Hematopoietic multipotent progenitor cell treated with erythropoietin and hydrocortisone succinate and interleukin-3 and kit ligand, for 17 days (in vitro differentiated cells): ENCODE measurements at places on chromosomes 7 and 10.

- no peak for DNase-seq
Measured at GRCh38 chr10:44395396-44395795, 10.5 kb upstream of the CXCL12 start.

- no peak for DNase-seq
Measured at GRCh38 chr10:69687426-69687825, 57.4 kb downstream of the FAM241B start.

DNA sequence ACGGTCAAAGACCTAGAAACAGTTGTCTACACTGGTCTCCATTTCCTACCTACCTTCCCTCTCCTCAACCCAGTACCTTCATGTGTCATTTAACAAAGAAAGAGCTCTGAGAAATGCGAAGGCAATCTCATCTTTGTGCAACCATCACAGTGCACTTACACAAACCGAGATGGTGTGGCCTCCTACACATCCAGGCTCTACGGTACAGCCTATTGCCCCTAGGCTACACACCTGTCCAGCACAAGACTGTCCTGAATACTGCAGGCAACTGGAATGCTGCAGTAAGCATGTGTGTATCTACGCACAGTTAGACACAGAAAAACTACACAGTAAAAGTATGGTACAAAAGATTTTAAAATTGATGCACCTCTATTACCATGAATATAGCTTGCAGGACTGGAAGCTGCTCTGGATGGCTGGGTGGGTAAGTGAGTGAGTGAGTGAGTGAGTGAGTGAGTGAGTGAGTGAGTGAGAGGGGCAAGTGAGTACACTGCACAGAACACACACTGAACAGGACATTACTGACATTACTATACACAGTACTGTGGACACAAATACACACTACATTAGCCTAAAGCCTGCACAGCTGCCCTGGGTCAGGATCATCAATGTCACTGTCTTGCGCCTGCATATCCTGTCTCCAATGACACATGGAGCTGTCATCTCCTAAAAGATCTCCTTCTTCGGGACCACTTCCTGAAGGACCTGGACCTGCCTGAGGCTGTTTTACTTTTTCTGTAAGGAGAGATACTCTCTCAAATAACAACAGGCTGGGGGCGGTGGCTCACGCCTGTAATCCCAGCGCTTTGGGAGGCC, 18.5 kb downstream of the ITGB1 start:
- no peak for DNase-seq

GRCh38 chr7:84665339-84665738, 470.8 kb upstream of the SEMA3A start:
- no peak for DNase-seq

GRCh38 chr10:82628373-82628772, 753.4 kb downstream of the NRG3 start:
- DNase-seq: no peak

DNA sequence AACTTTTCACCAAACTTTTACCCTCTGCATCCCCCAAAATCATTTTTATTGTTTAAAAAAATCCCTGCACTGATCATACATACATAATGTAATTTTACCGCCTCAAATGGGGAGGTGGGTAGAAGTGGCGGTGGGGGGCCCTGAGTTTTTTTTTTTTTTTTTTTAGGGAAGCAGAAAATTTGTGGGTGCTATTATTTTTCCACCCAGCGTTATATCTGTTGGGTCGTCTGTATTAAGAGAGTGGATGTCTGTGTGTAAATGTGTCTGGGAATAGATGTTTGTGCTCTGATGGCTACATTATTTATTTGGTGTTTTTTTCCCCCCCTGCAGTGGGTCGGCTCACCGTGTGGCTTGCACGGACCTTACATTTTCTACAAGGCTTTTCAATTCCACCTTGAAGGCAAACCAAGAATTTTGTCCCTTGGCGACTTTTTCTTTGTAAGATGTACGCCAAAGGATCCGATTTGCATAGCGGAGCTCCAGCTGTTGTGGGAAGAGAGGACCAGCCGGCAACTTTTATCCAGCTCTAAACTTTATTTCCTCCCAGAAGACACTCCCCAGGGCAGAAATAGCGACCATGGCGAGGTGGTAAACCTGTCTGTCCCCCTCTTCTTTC, 438 bp downstream of the ARID5B start:
- peak; percentile 6 for DNase-seq

DNA sequence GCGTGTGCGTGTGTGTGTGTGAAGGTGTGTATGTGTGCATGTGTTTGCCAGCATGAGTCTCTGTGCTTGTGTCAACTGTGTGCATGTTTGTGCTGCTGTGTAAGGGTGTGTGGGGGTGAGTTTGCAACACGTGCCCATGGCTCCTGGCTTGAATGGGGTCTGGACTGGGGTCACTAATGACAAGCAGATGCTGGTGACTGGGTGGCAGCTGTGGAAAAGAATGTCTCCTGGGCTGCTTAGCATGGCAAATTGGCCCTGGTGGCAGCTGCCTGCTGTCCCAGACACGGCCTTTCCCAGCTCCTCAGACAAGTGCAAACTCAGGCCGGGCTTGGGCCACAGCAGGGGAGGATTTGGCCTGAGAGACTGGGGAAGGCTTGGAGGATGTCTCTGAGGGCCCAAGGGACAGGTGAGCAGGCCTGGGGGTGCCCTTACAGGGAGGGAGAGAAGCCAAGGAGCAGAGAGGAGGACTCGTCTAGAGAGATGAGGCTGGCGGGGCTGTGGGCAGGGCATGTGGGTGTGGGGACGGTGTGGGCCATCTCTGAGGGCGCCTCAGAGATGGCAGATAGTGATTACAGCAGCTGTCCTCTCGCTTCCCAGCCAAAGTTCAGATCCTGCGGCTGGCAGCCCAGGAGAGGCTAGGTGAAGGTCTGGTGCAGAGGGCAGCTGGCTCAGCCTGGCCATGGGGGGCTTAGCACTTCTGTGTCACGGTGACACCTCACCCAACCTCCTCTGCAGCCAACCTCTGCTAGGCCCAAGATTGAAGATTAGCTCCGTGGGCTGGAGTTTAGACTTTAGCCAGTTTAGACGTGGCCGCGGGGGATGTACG, 1.5 kb downstream of the AQP1 start:
- peak; percentile 50 for DNase-seq

GRCh38 chr10:106542461-106542860, 622.0 kb downstream of the SORCS1 start:
- DNase-seq: no peak

DNA sequence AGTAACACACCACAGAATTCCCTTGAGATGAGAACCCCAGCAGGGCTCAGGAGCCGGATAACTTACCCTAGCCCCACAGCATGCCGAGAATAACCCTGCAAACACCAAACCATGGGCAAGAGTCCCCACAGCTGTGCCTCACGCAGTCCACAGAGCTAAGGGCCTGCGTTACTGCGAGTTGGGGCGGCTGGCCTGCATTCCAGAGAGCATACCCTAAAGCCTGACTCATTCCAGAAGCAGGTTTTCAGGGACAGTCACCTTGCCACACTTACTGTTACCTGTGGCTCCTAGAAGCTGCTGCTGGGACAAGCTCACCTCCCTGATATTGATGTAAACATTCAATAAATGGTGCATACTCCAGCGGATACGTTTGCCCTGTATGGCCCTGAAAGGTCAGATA, 18.6 kb downstream of the FGFR2 start:
- no peak for DNase-seq

- DNase-seq: no peak
Measured at GRCh38 chr10:48744587-48744986, 59.9 kb downstream of the WDFY4 start.

DNA sequence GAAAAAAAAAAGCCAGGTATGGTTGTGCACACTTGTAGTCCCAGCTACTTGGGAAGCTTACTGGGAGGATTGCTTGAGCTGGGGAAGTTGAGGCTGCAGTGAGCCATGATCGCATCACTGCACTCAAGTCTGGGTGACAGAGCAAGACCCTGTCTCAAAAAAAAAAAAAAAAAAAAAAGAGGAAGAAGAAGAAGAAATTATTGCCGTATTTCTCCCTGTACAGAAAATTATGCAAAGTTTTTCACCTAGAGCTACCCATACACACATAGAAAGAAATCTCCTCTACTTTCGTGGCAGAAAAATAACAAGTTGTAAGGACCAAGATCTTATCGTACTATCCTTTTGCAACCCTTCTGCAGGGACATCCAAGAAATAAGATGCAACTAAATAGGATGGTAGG, 25.5 kb downstream of the AKR1B1 start:
- no peak for DNase-seq

DNA sequence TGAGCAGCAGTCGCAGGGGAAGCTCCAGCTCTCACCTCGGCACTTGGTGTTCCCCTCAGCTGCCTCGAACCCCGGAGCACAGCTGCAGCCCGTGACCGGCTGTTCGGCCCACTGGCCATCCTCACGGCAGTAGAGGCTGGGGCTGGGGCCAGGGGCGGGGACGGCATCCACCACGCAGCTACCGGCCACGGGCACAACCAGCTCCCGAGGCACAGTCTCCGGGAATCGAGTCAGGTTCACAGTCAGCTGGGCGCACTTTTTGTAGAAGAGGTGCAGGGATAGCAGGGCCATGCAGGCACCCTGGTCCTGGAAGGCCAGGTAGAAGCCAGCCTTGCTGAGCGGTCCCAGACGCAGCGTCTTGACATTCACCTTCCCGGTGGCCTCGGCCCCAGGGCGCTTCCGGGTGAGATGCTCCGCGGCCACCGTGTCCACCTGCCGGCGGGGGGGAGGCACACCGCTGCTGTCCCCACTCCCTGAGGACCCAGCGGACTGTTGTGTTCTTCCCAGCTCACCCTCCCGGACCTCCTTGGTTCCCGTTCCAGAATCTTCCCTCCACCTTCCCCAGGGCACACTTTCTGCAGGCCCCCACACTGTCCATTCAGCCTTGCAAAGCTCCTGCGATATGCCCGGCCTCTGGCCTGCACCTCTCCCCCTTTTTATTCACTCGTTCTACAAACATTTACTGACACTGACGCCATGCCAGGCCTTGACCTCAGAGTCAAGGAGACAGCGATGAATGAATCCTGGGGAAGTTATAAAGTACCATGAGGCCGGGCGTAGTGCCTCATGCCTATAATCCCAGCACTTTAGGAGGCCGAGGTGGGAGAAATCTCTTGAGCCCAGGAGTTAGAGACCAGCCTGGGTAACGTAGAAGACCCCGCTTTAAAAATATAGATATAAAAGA, 4.8 kb downstream of the EPHB4 start:
- DNase-seq: no peak

DNA sequence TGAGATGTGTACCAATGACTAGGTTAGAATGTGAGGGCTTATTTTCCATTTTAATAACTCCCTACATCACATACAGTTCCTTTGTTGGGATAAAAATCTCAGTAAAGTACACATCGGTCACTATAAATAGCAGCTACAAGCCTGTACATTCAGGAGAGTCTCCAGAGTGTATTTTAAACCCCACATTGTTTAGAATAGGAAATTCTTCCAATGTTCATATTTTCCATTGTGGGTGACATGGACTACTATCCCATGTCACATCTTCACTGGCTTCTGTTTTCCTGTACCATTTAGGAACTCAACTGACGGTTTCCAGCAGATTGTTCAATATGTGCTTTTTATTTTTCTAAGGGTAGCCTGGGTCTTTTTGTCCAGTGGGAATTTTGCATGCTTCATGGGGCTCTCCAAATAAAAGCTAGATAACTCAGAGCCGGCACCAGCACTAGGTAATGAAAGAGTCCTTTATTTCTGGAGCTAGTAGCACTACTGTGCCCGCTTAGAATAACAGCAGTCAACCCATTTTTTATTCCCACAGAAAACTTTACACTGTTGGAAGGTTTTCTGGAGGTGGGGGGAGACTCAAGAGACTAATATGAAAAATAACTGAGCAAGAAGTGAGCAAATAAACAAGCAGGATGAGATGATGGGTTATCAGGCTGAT, 100.5 kb downstream of the CALD1 start:
- DNase-seq: no peak

DNA sequence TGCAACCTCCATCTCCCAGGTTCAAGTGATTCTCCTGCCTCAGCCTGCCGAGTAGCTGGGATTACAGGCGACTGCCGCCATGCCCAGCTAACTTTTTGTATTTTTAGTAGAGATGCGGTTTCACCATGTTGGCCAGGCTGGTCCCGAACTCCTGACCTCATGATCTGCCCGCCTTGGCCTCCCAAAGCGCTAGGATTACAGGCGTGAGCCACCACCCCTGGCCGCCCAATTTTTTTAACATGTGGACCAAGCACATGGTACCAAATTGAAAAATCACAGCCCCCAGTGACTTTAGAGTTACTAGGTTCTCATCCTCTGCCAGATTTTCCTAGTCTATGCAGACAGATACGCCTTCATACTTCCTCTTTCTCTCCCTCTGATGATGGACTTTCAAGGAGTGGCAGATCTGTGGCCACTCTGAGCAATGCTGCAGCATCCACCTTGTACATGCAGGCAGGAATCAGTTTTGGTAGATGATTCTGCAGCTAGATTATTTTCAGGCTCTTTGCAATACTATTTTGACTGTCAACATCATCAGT, 34.0 kb upstream of the EZH2 start:
- DNase-seq: no peak

- no peak for DNase-seq
Measured at GRCh38 chr7:104900525-104901239, 113.3 kb upstream of the KMT2E start.
